Lung (tissue), 17 donors: ENCODE measurements at places on chromosomes 1 and 21.

GRCh38 chr21:43645976-43646375 lies 13.3 kb downstream of the HSF2BP start:
- H3K36me3 ChIP-seq = no peaks in the 10 kb centered on the region
- H3K27me3 ChIP-seq = no peaks in the 10 kb centered on the region
- H3K4me3 ChIP-seq = no peak overlapping the region
- no peak overlapping the region for H3K27ac ChIP-seq
- H3K4me1 ChIP-seq = no peaks in the 10 kb centered on the region
- DNase-seq = no peak

DNA sequence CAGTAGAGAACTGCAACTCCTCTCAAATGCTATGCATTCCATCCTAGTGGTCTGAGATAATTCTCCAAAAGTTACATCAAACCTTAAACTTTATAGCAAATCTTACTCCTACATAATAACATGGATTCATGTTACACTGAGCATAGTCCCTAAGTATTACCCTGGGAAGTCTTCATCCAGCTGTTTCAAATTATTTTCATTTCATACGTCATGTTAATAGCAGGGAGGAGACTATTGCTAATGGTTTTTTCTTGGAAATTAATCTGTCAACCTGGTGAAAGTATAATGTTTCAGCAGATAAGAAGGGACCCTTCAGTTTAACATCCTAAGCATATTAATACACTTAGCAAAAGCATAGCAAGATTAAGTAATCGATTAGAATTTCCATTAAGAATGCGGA lies 318.1 kb downstream of the USP25 start:
- H3K27me3 ChIP-seq = no peaks in the 10 kb centered on the region
- H3K36me3 ChIP-seq = no peaks in the 10 kb centered on the region
- H3K4me3 ChIP-seq = no peak overlapping the region
- no peak overlapping the region for H3K27ac ChIP-seq
- peak; percentile 90 for DNase-seq
- peaks cover 7% of the 10 kb centered on the region for H3K4me1 ChIP-seq

DNA sequence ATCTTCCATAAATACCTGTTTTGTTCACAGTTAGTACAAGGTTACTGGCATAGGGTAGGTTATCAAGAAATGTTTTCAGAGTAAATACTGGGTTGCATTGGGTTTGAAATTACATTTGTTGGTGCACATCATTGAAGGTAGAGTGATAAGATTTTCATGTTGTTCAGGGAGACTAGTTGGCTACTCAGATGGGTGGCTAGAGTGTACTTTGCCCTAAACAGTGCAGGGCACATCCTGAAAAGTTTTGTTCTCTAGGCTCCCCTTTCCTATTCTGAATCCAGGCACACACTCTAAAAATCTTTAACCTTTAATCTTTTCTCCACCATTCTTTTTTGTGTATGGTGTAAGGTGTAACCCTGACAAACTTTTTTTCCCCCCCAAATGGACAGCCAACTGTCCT lies 18.0 kb downstream of the POU2F1 start:
- H3K27me3 ChIP-seq = no peaks in the 10 kb centered on the region
- no peaks in the 10 kb centered on the region for H3K4me1 ChIP-seq
- H3K27ac ChIP-seq = no peak overlapping the region
- no peaks in the 10 kb centered on the region for H3K36me3 ChIP-seq
- DNase-seq = no peak

DNA sequence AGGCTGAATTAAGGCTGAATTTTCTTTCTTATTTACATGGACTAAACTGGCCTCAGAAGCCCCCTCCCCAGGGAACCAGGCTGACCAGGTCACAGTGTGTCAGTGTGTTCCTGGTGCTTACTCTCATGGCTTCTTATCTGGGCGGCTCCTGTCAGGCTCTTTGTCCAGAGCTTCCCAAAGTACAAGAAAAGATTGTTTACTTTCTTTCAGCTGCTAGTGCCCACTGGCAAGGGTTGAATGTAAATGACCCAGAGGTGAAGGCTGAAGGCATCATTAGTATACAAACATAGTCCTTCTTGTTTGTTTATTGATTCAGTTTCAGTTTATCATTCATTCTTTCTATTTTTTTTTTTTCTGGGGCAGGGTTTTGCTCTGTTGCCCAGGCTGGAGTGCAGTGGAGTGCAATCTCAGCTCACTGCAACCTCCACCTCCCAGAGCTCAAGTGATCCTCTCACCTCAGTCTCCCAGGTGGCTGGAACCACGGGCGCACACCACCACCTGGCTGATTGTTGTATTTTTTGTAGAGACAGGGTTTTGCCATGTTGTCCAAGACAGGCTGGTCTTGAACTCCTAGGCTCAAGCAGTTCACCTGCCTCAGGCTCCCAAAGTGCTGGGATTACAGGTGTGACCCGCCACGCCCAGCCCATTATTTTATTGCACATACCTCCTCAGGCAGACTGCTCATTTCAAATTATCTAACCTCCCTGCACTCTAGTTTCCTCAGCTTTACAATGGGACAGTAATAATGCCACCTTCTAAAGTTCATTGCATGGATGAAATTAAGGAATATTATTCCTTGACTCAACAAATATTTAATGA lies 9.8 kb upstream of the KDM4A start:
- DNase-seq = no peak
- H3K27ac ChIP-seq = no peak overlapping the region
- H3K36me3 ChIP-seq = no peaks in the 10 kb centered on the region
- H3K4me1 ChIP-seq = no peaks in the 10 kb centered on the region
